OCI-LY7 (cell line): ENCODE measurements at places on chromosomes 16 and 17. TPM values are rescaled to one million over a fixed set of nuclear protein-coding genes. Genes with fewer than 3 reads are reported as not detected.

Gene GPR139
- not detected in 2 replicates for total RNA-seq

Gene TMEM92
- total RNA-seq: not detected in 2 replicates

Gene NPIPB13
- total RNA-seq: 50.5 and 51.4 TPM in 2 replicates

- no peak for DNase-seq
These were observed 8.3 kb downstream of the XYLT2 start for GRCh38 chr17:50354198-50354597.

DNA sequence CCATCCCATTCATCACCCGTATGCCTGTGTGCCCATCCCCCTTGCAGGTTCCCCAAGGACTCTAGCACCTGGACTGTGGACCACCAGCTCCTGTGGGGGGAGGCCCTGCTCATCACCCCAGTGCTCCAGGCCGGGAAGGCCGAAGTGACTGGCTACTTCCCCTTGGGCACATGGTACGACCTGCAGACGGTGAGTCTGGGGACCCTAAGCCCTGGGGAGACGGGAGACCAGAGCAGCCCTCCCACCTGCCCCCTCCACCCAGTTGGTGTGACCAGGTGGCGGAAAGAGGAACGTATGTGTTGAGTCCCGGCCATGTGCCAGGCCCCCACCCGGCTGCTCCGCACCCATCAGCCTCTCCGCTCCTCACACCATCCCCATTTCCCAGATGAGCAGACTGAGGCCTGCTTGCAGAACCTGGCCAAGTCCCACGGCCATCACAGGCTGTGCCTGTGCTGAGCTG lies 15.6 kb downstream of the GAA start:
- DNase-seq: no peak

DNA sequence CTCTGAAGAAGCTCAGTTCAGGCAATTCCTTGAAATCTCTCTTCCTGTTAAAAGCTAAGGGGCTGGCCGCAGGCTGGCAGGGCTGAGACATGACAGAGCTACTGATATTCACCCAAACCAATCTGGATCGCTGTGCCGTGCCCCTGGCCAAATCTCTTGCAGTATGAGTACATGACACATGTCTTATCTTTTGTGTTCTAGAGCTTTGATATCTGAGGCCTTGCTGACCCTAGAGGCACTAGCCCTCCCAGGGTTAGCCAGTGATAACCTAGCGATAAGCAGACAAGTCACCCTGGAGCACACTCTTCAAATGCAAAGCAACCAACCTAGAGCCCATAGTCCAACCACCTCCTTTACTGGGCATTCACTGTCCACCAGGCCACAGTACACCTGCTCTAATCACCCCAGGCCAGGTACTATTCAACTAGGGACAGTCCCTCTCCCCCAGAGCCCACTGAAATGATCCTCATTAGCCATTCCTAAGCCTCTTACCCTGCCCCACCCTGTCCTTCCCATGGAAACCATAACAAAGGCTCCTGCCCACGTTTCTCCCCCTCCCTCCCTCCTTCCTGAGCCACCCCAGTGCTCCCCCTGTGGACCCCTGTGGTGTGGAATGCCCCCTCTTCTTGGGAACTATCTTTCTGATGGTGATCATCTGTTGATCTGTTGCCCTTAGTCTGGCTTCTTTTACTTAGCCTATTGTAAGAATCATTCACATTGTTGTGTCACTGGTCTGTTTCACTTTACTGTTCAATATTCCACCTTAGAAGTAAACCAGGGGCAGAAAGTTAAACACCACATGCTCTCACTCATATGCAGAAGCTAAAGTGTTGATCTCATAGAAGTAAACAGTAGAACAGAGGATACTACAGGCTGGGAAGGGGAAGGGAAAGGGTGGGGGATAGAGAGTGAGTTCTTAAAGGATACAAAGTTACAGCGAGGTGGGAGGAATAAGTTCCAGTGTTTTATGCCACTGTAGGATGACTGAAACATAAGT lies 52.5 kb downstream of the TEKT5 start:
- no peak for DNase-seq

DNA sequence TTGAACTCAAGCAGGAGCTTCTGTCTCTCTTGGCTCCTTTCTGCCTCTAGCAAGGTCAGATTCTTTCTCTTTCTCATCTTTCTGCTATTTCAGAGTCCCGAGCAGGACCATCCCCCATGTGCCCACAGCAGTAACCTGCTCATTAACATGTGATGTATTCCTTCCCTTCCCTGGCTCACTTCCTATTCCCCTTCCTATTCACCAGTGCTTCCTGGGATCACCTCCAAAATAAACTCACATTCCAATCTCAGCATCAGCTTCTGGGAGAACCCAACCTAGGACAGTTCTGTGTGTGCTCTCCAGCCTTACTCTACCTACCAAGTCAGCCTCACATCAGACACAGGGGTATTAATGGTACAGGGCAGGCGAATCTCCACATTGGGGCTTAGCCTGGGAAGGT lies 546.4 kb upstream of the SALL1 start:
- no peak for DNase-seq

DNA sequence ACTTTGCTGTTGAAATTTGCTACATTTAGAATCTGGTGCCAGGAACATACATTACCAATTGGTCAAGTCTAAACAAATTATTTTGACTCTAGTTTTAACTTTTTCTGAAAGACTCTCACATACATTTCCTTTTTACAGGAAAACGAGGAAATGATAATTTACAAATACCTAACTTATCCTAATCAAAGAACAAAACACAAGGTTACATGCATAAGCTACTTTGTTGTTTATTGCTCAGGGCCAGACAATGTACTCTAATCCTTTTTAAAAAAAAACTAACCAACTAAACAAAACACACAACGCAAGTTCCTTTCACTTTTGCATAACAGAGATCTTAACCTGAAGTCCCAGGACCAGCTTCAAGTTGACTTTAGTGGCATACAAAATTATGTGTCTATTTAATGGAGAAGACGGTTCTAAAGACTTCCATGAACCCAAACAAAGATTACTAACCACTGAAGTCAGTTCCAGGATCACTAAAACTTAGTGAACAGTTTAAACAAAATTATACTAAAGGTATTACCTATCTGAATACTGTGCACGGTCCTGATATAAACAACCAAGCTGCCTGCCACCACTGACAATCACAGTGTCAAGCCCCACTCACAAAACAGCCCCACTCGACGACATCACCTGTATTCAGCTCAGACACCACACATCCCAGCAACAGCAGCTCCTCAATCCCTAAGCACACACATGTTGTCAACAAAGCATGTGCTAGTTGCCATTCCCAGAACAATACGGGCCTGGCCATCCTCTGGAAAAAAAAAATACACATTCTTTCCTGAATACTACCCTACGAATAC lies 1.9 kb downstream of the ZNF652 start:
- peak; percentile 28 for DNase-seq

- DNase-seq: no peak
These were observed 327.6 kb downstream of the GRIN2A start for GRCh38 chr16:9854675-9855074.
